Activated T-helper 1 cell treated with Interleukin-2 at 50 U/mL for 16 hours (primary cell): ENCODE measurements at places on chromosomes 11 and 22.

DNA sequence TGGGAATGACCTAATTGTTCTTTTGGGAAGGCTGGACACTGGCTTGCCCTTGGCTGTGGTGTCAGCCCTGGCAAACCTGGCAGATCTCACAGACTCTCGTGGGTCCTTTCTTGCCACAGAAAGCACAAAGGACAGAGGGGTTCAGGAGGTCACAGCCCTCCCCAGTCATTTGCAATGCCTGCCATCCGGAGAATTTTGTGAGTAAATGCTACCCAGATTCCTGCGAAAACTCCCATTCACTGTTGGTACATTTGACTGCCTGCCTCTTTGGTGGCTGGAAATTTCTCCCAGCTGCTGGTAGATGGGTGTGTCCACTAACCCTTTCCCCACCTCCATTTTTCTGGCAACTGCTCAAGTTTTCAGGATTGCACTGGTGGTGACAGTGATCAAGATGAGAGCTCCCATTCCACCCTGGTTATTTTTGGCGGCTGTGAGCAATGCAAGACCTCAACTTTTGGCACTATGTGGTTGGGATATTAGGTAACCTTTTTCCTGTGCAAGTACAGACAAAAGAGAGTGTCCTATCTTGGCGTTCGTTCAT, 155.7 kb downstream of the NAV2 start:
- DNase-seq, result no peak

DNA sequence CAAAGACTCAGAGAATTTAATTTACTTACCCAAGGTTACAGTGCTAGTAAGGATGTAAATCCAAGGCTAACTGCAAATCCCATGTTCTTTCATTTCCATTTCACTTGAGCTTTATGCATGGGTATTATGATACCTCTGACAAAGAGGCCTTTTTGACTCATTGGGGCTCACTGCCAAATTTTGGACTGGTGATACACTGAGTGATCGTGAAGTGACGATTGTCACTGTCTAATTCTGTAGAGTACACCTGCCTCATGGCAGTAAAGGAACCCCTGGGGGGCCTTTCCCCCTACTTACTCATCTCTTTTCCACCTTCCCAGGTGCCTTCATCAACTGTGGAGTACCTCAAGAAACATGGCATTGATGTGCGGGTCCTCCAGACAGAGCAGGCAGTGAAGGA, 50.9 kb downstream of the AAMDC start:
- DNase-seq, result no peak

GRCh38 chr22:43015677-43016042, 711 bp upstream of the PACSIN2 start:
- no peak for DNase-seq

DNA sequence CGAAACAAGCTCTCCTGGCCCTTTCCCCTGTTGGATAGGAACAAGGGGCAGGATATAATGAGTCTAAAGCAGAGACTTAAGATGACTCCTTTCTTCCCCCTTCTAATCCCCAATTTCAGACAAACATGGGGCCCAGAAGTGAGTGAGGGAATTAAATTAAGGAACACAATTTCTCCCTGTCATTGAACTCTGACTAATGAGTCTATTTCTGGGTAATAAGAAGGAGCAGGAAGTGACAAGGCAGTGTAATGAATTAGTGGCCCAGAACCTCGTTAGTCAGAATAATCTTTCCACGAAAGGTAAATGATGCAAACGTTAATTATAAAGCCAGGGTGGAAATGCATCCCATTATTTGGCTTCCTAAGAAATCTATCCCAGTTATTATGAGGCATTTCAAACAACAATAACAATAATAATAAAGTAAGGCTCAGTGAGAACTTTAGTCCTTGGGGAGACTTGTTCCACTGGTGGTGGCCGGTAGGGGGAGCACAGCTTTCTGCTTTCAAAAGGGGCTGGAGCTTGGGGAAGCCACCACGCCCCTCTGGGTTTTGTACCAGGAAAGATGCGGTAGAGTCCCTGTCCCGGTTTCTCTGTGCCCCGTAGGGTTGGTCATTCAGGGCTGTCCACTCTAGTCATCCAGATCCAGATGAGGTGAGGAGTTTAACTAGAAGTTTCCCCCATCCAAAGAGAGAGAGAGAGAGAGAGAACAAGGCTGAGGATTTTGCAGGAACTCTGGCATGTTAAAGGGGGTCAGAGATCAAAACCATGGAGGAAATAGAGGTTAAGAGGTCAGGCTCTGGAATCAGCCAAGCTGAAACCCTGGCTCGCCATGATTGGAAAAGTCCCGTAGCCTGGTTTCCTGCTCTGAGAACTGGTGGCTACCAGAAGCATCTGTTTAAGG, 298.3 kb downstream of the NTM start:
- no peak for DNase-seq

GRCh38 chr11:96052921-96053651, 129.2 kb upstream of the MTMR2 start:
- DNase-seq, result no peak
